ENCODE measurements at places on chromosomes 3 and 15.
A peak's percentile ranks its signal among the peaks of the same experiment; 100 is the strongest.

DNA sequence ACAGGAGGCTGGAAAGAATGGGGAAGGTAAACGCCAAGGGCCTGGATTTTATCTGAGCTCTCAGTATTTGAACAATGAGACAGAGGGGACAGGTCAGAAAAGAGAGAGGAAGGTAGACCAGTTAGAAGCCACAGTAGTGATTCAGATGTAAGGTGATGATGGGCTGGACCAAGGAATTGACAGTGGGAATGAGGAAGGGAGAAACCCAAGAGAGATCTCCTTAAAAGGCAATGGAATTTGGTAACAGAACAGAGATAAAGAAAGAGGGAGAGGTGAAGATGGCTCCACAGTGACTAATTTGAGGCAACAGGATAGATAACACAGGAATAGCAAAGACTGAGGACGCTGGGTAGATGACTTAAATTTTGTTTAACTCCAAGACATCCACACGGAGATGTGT, 11.4 kb upstream of the HEG1 start:
- no peak for DNase-seq

DNA sequence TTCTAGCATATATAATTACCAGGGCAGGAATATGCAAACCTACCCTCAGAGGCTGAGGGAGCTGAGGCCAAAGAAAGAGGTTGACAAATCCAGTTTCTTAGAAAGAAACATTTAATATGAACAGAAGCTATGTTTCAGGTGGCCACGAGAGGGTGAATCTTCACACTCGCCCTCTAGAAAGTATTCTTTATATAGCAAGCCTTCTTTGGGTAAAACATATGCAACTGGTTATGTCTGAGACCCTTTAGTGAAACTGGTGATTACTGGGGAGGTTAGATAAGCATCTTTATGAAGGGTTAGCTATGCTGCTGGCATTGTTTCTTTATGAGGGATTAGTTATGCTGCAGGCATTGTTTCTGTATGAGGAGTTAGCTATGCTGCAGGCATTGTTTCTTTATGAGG, 50.7 kb upstream of the GOLGA6L2 start:
- no peak for DNase-seq

- DNase-seq: no peak
Observed at GRCh38 chr3:142467768-142468167, 19.9 kb upstream of the XRN1 start.

DNA sequence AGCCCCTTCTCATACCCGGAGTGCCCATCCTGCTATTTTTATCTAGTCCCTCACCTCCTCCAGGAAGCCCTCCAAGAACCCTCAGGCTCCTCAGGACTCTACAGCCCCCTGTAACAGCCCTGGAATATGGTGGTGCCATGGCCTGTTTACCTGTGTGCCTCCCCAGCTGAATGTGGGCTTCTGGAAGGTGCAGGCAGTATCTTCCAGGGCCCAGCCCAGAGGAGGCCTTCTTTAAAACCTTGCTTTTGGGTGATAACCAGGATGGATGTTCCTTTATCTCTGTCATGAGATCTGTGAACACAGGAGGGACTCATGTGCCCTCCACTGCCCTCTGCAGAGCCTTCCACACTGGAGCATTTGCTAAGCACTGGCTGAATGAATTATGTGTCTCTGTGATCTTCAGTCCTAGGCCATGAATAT, 36.7 kb upstream of the MRPS22 start:
- no peak for DNase-seq

GRCh38 chr3:57053122-57053521, 7.3 kb upstream of the SPATA12 start:
- no peak for DNase-seq

DNA sequence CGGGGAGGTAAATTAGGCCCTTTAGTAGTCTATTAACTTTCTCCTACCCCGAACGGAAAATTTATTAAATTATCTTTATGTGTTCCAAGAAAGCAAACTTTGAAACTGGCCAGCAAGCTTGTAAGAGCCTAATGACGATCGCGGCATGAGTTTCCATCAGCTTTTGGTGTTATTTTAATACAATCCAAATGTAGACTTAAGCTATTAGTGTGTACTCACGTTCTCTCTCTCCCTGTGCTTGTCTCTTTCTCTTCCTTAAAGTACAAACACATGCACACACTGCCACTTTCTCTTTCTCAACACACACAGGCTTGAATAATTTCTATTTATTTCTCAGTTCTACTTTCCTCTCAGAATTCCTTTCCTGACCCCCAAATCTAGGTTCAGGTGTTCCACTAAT, 108.8 kb upstream of the MME start:
- no peak for DNase-seq

- DNase-seq: no peak
Observed at GRCh38 chr3:108250626-108251025, 28.4 kb upstream of the IFT57 start.

GRCh38 chr3:159451067-159451466, 537.6 kb upstream of the IL12A start:
- DNase-seq: no peak

DNA sequence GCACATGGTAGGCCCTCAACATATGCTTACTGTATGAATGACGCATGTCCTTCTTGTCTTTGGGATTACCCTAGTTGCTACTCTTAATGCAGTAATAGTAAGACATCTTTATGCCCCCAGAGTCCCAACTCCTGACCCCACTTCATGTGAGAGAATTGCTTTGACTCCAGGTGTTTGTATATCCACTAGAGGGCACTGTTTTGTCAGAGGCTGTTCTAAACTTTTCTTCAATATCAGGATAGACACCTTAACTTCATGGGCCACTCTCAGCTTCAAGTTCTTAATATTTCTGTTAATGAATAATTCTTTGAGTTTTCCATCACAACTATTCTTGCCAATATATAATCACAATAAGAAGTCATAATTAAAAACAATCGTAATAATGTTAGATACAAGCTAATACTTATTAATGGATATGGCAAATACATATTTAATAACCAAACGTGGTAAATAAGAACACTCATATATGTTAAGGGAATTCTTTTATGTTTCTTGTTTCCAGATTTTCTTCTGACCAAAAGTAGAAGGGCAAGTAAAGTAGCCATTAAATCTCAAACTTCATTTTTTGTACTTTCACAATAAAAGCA, 337.2 kb upstream of the DNAJC19 start:
- DNase-seq: no peak

- DNase-seq: no peak
Observed at GRCh38 chr15:57626713-57627440, 35.2 kb downstream of the MYZAP start.

DNA sequence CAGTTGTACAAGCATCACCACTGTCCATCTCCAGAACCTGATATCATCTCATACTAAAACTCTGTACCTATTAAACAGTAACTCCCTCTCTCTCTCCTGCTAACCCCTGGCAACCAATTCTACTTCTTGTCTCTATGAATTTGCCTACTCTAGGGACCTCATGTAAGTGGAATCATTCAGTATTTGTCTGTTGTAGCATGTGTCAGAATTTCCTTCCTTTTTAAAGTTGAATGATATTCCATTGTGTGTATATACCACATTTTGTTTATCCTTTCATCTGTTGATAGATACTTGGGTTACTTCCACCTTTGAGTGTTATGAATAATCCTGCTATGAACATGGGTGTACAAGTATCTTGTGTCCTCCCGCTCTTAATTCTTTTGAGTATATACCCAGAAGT, 16.6 kb downstream of the ZNF592 start:
- no peak for DNase-seq

DNA sequence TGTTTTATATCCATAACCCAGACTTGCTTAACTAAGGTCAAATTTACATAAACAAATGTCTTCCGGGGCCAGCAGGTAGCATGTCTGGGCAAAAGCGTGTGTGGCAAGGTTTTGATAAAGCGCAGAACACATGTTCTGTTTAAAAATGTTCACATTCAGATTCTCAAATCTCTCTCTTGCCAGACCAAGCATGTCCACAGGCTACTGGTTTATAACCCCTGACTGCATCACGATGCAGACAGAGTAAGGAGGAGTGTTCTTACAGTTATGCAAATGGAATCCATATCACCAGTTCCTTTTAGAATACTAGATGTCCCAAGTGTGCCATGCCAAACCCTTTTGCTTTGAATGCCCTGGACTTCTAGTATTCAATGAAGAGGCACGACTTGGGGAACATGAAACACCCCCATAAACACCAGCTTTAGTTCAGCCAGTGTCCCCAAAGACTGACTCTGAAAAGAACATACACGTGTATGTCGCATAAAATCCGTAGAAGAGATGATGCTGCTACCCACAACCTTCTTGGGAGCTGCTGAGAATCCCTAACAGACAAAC, 412.0 kb downstream of the CNTN4 start:
- no peak for DNase-seq

- no peak for DNase-seq
Observed at GRCh38 chr3:52080830-52081719, 24.7 kb upstream of the DUSP7 start.

GRCh38 chr3:152499791-152500385, 231.2 kb downstream of the MBNL1 start:
- DNase-seq: no peak

DNA sequence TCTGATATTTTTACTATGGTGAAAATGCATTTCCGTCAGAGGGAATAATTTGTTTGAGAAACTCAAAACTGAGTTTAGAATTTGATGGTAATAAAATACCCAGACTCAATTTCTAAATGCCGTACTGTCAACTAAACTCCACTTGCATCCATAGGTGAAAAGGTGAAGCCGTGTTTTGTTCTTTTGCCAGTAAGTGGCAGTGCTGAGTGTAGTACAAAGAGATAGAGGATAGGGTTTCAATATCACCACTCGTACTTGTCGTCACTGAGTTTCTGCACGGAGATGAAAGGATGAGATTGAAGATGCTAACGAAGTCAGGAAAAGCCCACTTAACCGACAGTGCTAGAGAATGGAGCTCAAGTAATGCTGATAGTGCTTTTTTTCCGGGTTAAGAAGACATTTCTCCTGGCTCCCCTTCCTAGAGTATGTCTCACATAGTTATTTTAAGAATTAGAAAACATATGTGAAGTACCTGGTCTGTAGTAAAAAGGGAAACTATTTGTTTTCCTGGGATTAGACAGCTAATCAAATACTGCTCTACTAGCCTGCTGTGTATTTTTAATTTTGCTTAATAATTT, 345.1 kb downstream of the IL5RA start:
- DNase-seq: no peak

GRCh38 chr15:93019090-93019489, 69.9 kb downstream of the RGMA start:
- no peak for DNase-seq

DNA sequence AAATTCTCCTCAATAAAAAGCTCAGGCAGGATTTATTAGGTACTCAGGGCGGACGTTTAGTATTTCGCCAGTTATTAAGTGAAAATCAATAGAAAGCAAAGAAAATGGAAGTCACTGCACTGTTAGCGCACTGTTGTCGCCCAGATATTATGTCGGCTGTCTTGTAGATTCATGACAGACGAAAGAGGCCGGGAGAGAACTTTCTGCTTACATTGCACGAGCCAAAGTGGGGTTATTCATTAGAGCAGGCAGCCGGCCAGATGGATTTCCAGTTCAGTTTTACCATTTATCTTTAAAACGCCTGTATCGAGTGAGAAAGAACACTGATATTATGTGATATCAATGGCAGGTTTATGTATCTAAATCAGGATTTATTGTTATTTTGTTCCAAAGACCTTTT, 866.0 kb upstream of the NR2F2 start:
- DNase-seq: no peak

DNA sequence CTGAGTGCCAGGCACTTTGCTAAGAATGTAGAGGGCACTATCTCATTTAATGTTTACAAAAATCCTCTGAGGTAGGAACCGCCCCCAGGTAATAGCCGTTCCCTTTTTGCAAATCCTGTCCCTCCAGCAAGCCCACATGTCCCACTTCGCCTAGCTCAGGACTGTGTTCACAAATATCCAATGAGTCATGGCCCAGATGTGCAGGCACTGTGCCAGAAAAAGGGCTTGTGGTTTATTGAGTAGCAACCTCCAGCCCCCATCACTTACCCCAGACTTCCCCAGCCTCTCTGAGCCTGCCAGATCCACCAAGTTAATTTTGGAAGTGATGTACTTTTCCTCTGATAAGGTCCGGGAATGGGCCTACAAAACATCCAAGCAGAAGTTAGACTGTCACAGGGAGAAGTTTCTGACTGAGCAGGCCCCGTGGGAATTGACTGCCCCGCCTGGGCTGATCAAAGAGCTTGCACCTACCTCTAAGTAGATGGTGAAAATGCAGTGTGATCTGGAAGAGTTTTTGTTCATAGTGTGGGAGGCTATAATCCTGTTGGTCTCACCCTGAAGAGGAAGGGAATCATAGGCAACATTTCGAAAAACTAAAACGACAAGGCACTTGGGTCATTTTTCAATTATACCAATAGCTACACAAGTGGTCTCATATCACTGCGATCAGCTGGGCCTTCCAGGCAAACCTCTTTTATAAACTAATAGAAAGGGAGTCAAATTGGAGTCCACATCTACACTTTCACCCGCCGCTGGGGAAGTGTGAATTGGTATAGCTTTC, 15.7 kb downstream of the KIF9 start:
- DNase-seq: no peak

- no peak for DNase-seq
Observed at GRCh38 chr3:195570344-195570743, 13.4 kb downstream of the APOD start.

- DNase-seq: no peak
Observed at GRCh38 chr15:91281947-91282346, 181.9 kb downstream of the SV2B start.

- DNase-seq: no peak
Observed at GRCh38 chr3:28556195-28556594, 207.6 kb upstream of the AZI2 start.

GRCh38 chr3:154430014-154430413, at the start of gene GPR149:
GPR149 (minus strand) TSS chr3:154430190; CDS start chr3:154429615, 575 bp downstream.
- no peak for DNase-seq

GRCh38 chr3:135851201-135852081, 114.1 kb upstream of the PPP2R3A start:
- no peak for DNase-seq

- DNase-seq: peak; percentile 14
Observed at GRCh38 chr3:142445816-142446254, 2.0 kb downstream of the XRN1 start.

DNA sequence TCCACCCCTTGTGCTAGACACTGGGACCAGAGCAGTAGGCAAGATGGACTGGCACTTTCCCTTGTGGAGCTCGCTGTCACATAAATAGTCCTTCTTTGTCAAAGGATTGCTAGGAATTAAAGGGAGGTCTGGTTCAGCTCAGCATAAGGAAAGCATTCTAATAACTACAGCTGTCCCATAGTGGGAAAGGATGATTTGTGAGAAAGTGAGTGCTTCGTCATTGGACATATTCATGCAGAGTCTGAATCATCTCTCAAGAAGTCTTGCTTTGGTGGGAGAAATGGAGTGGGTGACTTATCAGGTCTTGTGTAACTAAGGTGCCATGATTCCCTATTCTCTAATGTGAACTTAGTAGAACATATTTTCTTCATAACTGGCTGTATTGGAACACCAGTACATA, 14.7 kb downstream of the PPARG start:
- no peak for DNase-seq

- DNase-seq: no peak
Observed at GRCh38 chr15:62046078-62046743, 14.0 kb downstream of the VPS13C start.

DNA sequence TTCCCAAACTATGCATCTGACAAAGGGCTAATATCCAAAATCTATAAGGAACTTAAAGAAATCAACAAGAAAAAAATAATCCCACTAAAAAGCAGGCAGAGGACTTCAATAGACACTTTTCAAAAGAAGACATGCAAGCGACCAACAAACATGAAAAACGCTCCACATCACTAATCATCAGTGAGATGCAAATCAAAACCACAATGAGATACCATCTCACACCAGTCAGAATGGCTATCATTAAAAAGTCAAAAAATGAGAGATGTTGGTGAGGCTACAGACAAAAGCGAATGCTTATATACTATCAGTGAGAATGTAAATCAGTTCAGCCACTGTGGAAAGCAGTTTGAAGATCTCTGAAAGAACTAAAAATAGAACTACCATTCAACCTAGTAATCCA, 20.2 kb downstream of the CFAP44 start:
- no peak for DNase-seq
